GM23338 (cell line): ENCODE measurements at places on chromosomes 7 and 10.
A peak's percentile ranks its signal among the peaks of the same experiment; 100 is the strongest.

DNA sequence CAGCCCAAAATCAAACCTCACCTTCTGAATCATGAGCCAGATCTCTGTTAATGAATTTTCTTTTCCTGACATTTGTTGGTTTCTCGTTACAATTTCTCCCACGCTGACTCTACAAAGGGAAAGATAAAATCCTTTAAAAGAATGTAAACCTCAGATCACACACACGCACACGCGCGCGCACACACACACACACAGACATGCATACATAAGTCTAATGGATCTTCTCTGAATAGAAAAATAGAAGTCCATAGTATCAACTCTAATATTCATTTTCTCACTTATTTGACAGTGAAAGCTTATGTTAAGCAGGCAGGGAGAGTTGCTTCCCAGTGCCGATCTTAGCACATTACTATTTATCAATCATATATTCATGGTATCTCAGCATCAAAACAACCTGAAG is 1.4 kb downstream of the ETV1 start:
- DNase-seq = no peak

DNA sequence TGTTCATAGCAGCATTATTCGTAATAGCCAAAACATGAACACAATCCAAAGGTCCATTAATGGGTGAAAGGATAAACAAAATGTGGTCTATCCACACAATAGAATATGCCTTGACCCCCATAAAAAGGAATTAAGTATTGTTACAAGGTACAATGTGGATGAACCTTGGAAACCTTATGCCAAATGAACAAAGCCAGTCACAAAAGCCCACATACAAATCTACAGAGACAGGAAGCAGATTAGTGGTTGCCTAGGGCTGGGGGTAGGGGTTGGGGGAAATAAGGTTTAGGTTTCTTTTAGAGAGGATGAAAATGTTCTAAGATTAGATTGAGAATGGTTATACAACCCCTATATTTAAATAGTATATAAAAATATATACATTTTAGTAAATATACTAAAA is 34.8 kb downstream of the PIP4K2A start:
- no peak for DNase-seq

DNA sequence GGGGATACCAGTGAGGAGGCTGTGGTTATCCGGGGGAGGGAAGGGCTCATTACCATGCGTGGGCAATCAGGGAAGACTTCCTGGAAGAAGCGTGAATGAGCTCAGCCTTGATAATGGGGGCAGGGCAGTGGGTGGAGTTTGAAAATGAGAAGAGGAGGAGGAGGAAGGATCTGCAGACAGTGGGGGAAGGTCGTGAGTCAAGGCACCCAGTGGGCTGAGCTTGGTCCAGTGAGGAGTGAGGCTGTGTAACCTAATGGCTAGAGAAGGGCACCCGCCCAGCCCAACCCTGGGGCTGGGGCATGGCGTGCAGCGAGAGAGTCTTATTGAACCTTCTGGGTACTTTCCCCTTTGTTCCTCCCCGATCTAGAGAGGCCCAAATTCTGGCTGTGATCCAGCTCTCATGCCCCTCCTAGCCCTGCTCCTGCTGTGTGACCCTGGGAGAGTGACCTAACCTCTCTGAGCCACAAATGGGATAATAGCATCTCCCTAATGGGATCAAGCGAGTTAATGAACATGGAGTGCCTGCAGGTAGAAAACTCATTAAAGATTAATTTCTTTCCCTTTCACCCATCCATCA is 31.5 kb downstream of the CLIP2 start:
- peak; percentile 40 for DNase-seq

DNA sequence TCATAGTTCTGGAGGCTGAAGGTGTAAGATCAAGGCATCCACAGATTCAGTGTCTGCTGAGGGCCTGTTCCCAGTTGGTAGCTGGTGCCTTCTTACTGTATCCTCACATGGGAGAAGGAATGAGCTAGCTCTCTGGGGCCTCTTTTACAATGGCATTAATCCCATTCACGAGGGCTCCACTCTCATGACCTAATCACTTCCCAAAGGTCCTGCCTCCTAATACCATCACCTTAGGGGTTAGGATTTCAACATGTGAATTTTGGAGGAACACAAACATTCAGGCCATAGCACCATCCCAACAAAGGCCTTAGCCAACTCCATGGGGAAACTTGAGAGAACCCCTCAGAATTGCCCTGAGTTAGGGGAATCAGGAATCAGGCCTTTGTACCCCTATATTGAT is 66.1 kb upstream of the CREB5 start:
- no peak for DNase-seq

DNA sequence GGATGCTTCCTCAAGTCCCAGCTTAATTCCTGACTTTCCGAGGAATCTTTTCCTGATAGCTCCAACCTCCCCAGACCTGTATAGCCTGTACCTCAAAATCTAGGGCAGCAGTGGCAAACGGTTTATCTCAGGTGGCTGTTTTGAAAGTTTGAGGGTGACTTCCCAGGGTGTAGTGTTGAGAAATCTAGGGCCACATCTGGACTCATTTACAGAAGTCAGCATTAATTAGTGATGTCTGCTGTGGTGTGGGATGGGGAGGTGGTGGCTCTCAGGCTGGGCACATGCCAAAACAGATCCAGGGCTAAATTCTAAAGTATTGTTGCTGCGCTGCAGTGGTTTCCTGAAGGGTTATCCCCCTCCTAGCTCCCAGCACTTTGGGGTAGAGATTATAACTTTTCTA is 38.0 kb downstream of the UNC5B start:
- DNase-seq = no peak

- DNase-seq = no peak
Observed at GRCh38 chr7:2120251-2120660, 112.5 kb downstream of the MAD1L1 start.

GRCh38 chr10:36736311-36736710 is 389.1 kb upstream of the ANKRD30A start:
- DNase-seq = no peak

- DNase-seq = no peak
Observed at GRCh38 chr7:122535086-122535485, 163.8 kb downstream of the RNF133 start.

GRCh38 chr10:22316286-22317075 is at the start of gene COMMD3:
Gene COMMD3 (plus strand): TSS chr10:22316388. CDS start chr10:22316418, 30 bp downstream.
- peak; percentile 92 for DNase-seq

DNA sequence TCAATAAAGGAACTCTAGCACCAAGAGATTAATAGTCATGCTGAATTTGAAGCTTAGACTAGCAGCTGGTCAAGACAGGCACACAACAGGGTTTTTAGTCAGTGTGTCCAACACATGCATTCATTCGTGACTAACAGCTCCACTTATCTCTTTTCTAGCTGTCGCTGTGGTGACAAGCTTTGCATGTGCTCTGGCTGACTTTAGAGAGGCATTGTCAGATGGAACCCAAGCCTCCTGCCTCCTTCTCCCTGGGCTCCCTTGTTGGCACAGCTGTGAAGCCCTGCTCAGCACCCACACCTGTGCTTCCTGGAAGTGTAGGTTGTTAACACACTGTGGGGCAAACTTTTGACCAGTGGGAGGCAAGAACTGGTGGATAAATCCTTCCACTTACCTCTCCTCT is 9.8 kb upstream of the AGK start:
- no peak for DNase-seq

DNA sequence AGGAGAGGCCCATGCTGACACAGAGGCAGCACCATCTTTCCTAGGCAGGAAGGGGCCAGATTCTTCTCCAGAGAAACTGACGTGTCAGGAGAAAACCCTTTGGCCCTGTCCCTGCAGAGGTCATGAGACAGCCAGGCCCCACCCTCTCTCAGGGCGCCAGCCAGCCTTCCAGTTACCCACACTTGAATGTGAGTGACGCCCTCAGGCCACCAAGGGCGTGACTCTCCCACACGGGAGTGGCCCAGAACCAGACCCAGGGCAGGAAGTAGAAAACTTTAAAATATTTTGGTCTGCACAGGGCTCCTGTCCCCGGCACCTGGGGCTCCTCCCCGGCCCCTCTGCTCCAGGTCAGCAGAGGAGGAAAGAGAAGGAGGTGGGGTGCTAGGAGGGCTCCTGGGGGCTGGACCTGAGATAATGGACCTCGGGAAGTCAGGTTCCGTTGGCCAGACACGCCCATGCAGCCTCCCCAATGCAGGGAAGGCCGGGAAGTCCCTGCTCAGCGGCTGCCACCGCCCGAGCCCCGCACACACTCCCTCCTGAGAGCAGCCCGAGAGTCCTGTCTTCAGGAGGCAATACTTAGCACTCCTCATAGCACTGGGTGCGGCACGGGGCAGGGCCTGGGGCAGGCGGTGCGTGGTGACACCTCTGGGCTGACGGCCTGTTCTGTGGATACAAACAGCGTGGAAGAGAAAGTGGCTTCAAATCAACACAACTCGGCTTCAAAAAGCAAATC is 67.0 kb upstream of the CFAP46 start:
- no peak for DNase-seq

GRCh38 chr7:127813991-127814541 is 162.1 kb downstream of the SND1 start:
- no peak for DNase-seq

- DNase-seq = peak; percentile 51
Observed at GRCh38 chr10:1679821-1680650, 57.3 kb downstream of the ADARB2 start.

GRCh38 chr7:159092701-159093121 is 52.0 kb downstream of the VIPR2 start:
- no peak for DNase-seq

DNA sequence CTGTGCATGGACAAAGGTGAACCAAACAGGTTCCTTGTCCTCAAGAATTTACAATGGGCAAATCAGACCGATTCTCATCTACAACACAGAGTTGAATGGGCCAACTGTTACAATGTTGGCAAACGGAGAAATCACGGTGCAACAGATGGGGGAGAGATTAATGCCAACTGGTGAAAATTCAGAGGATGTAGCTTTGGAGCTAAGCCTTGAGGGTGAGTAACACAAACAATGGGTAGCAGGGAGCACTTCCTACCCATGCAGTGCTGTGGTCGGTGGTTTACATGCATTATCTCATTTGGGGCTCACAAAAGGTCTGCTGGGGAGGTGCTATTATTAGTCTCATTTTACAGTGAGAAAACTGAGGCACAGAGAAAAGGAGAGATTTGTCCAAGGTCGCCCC is 902 bp upstream of the NFE2L3 start:
- DNase-seq = no peak

DNA sequence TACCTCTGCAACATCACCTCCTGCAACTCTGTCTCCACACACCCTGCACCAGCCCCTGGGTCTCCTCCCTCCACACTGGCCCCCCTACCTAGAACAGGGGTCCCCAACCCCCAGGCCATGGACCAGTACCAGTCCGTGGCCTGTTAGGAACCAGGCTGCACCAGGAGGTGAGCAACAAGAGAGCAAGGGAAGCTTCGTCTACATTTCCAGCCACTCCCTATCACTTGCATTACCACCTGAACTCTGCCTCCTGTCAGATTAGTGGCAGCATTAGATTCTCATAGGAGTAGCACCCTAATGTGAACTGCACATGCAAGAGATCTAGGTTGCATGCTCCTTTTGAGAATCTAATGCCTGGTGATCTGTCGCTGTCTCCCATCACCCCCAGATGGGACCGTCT is 108.8 kb upstream of the WDR11 start:
- DNase-seq = no peak

DNA sequence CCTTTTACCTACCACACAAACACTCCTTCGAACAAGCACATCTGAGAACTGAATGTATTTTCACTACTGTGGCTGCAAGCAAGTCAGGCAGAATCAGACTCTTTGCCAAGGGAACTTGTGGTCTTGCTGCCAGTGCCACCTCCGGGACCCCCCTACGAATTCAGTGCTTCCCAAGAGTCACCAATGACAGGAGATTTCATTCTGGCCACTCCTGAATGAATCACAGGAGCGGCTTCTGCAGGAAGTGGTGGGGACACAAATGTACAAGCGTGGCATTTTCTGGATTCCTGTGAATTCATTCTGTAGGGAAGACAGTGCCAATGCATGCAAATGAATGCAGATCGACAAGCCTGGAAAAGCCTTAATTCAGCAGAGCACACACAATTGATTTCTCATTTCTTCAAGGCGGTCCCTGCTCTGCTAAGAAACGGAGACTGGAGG is 161.2 kb downstream of the CAMK1D start:
- DNase-seq = no peak

DNA sequence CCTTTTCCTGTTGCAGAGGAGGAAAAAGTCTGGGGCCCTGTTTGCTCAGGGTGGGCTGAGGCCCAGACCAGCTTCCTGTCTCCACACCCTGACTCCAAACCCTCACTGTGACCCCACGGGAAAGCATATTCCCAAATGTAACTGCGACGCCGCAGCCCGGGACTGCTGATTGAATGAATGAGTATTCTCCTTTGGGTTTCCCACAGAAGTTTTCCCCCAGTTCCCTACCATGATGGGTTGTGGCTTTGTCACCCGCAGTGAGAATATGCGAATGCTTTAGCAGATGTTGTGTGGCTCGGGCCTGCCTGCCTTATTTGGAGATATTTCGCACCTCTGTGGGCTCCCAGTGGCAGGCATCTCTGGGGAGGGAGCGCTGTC is 50.6 kb downstream of the MGMT start:
- DNase-seq = no peak

DNA sequence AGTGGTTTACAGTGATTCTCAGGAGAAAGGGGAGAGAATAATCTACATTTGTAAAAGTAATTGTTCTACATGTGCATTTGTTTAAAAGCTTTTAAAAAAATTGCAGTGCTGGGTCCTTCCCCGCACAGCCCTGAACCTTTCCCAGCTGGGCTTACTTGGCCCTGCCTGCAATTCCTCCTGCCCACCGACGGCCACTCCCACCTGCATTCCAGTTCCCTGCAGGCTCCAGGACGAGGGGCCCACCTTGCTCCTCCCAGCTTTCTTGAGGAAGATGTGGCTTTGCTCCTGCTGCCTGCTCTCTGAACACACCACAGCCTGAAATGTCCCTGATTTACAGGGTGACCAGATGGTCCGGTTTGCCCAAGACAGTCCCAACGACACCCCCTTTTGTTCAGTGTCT is 222.7 kb downstream of the PRPF18 start:
- peak; percentile 89 for DNase-seq

DNA sequence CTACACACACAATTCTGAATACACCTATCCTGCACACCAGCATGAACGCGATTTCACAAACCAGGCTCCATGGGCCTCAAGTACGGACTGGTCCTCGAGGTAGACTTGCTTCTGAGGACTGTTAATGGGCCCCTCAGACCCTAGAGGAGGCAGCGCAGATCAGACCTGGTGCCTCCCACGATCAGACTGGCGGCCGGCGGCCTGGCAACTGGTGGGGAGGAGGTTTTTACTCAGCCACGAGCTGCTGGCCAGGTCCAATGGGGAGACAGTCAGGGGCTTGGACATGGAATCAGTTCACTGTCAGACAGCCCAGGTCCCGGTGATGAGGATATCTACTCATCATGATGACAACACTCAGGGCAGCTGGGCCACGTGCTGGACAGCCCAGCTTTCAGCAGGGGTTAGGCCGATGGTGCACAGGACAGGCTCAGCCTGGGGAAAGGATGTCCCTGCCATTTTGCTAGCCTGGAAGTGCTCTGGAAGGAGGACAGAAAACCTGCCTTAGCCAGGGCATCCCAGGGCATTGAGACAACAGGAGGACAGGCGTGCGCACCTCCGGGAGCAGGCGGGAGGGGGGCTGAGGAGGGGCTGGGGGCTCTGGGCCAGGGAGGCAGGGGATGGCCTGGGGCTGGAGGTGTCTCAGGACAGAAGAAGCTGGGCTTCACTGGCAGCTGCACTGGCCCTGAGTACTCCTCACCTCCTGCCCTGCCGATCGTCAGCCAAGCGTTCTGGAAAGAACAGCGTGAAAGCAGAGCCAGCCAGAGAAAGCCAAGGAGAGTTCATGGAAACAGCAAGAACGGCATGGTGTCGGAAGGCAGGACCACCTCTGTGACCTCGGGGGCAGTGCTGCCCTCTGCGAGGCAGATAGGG is 48.0 kb upstream of the RASGEF1A start:
- DNase-seq = no peak

GRCh38 chr7:22720791-22721786 is 5.9 kb upstream of the IL6 start:
- DNase-seq = no peak
